Heart right ventricle (tissue), 16 donors: ENCODE measurements at places on chromosomes 3 and 15. TPM values are rescaled to one million over a fixed set of nuclear protein-coding genes. Genes with fewer than 3 reads are reported as not detected.

The FGD5 gene
- 16.4 TPM for total RNA-seq

The RNU5B-1 gene
- not detected for total RNA-seq

The CD96 gene
- 6.2 TPM for total RNA-seq

The HHLA2 gene
- total RNA-seq: not detected

The NPAP1 gene
- not detected for total RNA-seq

The HESX1 gene
- 1.2 TPM for total RNA-seq

The TIPIN gene
- total RNA-seq: 3.7 TPM

The LRIG1 gene
- 89.5 TPM for total RNA-seq

The SAMMSON gene
- not detected for total RNA-seq

The CHDH gene
- 3.0 TPM for total RNA-seq

The TMCO5A gene
- not detected for total RNA-seq

The POTEB2 gene
- not detected for total RNA-seq

The TMOD3 gene
- 28.7 TPM for total RNA-seq

The ATRIP gene
- 3.8 TPM for total RNA-seq

The HTR3E gene
- total RNA-seq: not detected

The STRC gene
- total RNA-seq: not detected

The CCDC33 gene
- total RNA-seq: not detected

The GOLGA6L2 gene
- total RNA-seq: not detected

The ZPLD1 gene
- not detected for total RNA-seq

The IFRD2 gene
- total RNA-seq: 58.0 TPM

The PLCH1 gene
- total RNA-seq: 2.1 TPM

The VEPH1 gene
- total RNA-seq: 0.69 TPM

The SH2D7 gene
- not detected for total RNA-seq

The CHRFAM7A gene
- total RNA-seq: 1.9 TPM

The KCNH8 gene
- 0.13 TPM for total RNA-seq

The SNTN gene
- not detected for total RNA-seq

The SPATA12 gene
- not detected for total RNA-seq
